ENCODE measurements at places on chromosomes 7 and 10. TPM values are rescaled to one million over a fixed set of nuclear protein-coding genes. Genes with fewer than 3 reads are reported as not detected.

PLXDC2 gene
- 43.2 TPM for total RNA-seq

VPS26A gene
- total RNA-seq = 20.2 TPM

RBP3 gene
- not detected for total RNA-seq

PLCE1 gene
- total RNA-seq = 28.8 TPM

ACTA2 gene
- 83.5 TPM for total RNA-seq

GRCh38 chr10:132550366-132551092 is 12.9 kb downstream of the INPP5A start:
- H3K27me3 ChIP-seq = no peaks in the 10 kb centered on the region
- no peak for DNase-seq
- no peak overlapping the region for H3K4me3 ChIP-seq

GRCh38 chr10:125812128-125812750 is 10.8 kb downstream of the UROS start:
- DNase-seq = no peak
- H3K36me3 ChIP-seq = no peaks in the 10 kb centered on the region
- no peak overlapping the region for H3K4me3 ChIP-seq
- H3K27ac ChIP-seq = no peak overlapping the region
- no peaks in the 10 kb centered on the region for H3K27me3 ChIP-seq

GRCh38 chr10:101812606-101813005 is 5.6 kb downstream of the OGA start:
- H3K27me3 ChIP-seq = no peaks in the 10 kb centered on the region
- peaks cover 53% of the 10 kb centered on the region for H3K36me3 ChIP-seq
- H3K4me3 ChIP-seq = no peak overlapping the region
- DNase-seq = no peak
- no peak overlapping the region for H3K27ac ChIP-seq

DNA sequence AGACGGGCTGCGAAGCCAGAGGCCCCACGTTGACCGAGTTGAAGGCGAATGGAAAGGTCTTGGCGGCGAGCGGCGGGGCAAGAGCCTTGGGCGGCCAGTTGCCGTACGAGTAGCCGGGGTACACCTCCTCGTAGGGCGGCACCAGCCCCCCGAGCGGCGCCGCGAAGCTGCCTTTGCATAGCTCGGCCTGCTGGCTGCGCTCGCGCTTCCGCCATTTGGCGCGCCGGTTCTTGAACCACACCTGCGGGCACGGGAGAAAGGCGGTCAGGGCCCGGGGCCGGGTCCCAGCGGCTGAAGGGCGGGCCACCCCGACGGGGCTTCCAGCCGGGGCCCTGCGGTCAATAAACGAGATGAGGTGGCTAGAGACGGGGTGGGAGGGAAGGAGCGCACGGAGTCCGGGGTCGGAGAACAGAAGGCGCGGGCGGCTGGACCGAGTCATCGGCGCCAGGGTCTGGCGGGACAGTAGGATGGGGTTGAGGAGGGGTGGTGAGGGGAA is 4.8 kb downstream of the ELOVL3 start:
- H3K4me3 ChIP-seq = peak overlapping the region; percentile 59
- peaks cover 10% of the 10 kb centered on the region for H3K27me3 ChIP-seq
- H3K36me3 ChIP-seq = no peaks in the 10 kb centered on the region
- peak; percentile 32 for DNase-seq
- H3K27ac ChIP-seq = no peak overlapping the region
- H3K4me1 ChIP-seq = peaks cover 7% of the 10 kb centered on the region

GRCh38 chr7:149007146-149007545 is 21.2 kb downstream of the PDIA4 start:
- H3K4me3 ChIP-seq = no peak overlapping the region
- no peak overlapping the region for H3K27ac ChIP-seq
- no peak for DNase-seq
- no peaks in the 10 kb centered on the region for H3K4me1 ChIP-seq

DNA sequence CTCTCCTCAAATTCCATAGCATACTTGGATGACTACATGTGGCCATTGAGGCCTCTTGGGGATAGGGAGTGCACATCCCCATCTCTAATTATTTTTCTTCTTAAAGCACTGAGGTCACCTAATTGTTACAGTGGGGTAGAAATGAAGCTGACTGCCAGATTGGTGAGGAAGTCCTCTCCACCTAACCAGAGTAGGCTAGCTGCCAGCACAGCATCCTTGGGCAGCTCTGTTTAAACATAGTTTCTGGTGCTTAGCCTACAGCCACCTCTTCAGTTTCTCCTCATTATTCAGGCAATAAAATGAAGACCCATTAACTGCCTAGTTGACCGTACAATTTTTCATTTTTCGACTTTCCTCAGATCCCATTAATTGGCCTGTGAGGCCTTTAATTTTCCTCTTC is 104.6 kb downstream of the MLLT10 start:
- no peaks in the 10 kb centered on the region for H3K27me3 ChIP-seq
- no peaks in the 10 kb centered on the region for H3K36me3 ChIP-seq
- H3K4me3 ChIP-seq = no peak overlapping the region

DNA sequence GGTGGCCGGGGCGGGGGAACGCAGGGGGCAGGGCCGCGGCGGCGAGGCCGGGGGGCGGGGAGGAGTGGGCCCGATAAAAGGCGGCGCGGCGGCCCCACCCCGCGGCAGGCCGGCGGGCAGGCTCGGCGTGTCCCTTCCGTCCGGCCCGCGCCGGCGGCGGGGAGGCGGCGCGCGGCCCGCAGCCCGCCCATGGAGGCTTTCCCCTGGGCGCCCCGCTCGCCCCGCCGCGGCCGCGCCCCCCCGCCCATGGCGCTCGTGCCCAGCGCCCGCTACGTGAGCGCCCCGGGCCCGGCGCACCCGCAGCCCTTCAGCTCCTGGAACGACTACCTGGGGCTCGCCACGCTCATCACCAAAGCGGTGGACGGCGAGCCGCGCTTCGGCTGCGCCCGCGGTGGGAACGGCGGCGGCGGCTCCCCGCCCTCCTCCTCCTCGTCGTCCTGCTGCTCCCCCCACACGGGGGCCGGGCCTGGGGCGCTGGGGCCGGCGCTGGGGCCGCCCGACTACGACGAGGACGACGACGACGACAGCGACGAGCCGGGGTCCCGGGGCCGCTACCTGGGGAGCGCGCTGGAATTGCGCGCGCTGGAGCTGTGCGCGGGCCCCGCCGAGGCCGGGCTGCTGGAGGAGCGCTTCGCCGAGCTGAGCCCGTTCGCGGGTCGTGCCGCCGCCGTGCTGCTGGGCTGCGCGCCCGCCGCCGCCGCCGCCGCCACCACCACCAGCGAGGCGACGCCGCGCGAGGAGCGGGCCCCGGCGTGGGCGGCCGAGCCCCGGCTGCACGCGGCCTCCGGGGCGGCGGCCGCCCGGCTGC is at the start of gene NANOS1:
NANOS1 (plus strand) TSS at position 102 of the 808 bp plus-strand sequence; CDS start at position 190, 88 bp downstream.
- peaks cover 20% of the 10 kb centered on the region for H3K4me1 ChIP-seq
- H3K27me3 ChIP-seq = no peaks in the 10 kb centered on the region
- H3K4me3 ChIP-seq = peak within 1 kb of the TSS; percentile 73

DNA sequence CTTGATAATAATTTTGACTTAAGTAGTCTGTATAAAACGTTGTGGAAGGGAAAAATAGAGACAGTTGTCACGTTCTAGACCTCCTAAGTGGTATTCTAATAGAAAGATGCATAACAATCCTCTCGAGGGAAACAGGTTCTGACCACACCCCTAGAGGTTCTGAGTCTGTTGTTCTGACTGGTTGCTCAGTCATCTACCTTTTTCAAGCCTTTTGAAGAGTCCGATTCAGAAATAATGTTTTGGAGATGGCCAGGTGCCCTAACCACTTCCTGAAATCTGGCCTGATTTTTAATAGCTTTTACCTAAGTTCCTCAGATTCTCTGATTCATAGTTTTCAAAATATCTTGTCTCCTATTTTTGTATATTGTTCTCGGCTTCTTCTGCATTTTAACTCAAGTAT is 175.6 kb downstream of the HDAC9 start:
- H3K27ac ChIP-seq = no peak overlapping the region
- no peak overlapping the region for H3K4me3 ChIP-seq
- H3K36me3 ChIP-seq = no peaks in the 10 kb centered on the region
- H3K27me3 ChIP-seq = no peaks in the 10 kb centered on the region
- no peak for DNase-seq

GRCh38 chr7:105118612-105119600 is 104.9 kb downstream of the KMT2E start:
- H3K27me3 ChIP-seq = no peaks in the 10 kb centered on the region
- no peak for DNase-seq
- H3K36me3 ChIP-seq = peaks cover 26% of the 10 kb centered on the region
- H3K27ac ChIP-seq = no peak overlapping the region
- H3K4me1 ChIP-seq = no peaks in the 10 kb centered on the region
- no peak overlapping the region for H3K4me3 ChIP-seq

GRCh38 chr7:155797262-155798250 is 14.7 kb downstream of the SHH start:
- DNase-seq = no peak
- H3K36me3 ChIP-seq = no peaks in the 10 kb centered on the region
- H3K4me1 ChIP-seq = no peaks in the 10 kb centered on the region
- no peak overlapping the region for H3K4me3 ChIP-seq
- no peaks in the 10 kb centered on the region for H3K27me3 ChIP-seq

DNA sequence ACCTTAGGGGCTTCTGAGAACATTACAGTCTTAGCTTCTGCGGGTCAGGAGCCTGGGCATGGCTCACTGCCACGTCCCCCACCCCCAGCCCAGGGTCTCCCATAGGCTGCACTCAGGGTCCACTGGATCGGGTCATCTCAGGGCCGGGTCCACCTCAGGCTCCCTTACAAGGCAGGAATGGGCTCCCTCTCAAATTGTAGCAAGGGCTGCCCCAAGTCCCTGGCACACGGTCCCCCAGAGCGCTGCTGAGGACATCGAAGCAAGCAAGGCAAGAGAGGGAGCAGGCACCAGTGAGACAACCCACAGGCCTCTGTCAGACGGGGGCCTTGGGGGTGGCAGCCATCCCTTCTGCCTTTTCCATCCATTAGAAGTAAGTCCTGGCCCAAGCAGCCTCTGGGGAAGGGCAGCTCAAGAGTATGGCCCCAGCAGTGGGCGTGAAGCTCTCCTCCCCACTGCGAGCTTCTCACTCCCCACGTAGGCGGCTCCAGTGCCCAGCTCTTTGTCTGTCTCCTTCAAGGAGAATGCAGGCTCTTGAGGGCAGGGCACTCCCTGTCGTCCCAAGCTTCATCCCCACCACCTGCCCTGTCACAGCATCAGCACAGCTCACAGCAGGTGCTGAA is 18.0 kb upstream of the RET start:
- no peak overlapping the region for H3K27ac ChIP-seq
- no peaks in the 10 kb centered on the region for H3K27me3 ChIP-seq

DNA sequence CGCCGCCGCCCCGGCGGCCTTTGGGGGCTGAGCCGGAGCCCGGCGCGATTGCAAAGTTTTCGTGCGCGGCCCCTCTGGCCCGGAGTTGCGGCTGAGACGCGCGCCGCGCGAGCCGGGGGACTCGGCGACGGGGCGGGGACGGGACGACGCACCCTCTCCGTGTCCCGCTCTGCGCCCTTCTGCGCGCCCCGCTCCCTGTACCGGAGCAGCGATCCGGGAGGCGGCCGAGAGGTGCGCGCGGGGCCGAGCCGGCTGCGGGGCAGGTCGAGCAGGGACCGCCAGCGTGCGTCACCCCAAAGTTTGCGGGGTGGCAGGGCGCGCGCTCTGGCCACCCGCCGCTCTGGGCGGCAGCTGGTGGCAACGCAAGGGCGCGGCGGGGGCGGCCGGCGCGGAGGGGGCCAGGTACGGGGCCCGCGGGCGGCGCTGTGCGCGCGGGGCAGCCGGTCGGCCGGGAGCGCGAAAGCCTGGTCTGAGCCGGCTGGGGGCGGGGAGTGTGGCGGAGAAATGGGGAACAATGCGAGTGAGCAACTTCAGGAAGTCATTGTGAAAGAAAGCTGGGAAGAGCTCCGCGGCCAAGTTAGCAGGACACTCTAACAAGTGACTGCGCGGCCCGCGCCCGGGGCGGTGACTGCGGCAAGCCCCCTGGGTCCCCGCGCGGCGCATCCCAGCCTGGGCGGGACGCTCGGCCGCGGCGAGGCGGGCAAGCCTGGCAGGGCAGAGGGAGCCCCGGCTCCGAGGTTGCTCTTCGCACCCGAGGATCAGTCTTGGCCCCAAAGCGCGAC is at the start of gene IKZF1:
IKZF1 (plus strand) TSS at position 588 of the 782 bp plus-strand sequence. CDS start 14,346 bp downstream, outside the sequence.
- peak; percentile 88 for DNase-seq
- no peaks in the 10 kb centered on the region for H3K4me1 ChIP-seq
- H3K27me3 ChIP-seq = peaks cover 2% of the 10 kb centered on the region
- H3K36me3 ChIP-seq = no peaks in the 10 kb centered on the region
- peak within 1 kb of the TSS; percentile 84 for H3K27ac ChIP-seq
- peak within 1 kb of the TSS; percentile 64 for H3K4me3 ChIP-seq

Data from Peyer's patch (tissue), 4 donors.